GM23248 (cell line): ENCODE measurements at places on chromosomes 7 and 10. TPM values are rescaled to one million over a fixed set of nuclear protein-coding genes. Genes with fewer than 3 reads are reported as not detected.

DNA sequence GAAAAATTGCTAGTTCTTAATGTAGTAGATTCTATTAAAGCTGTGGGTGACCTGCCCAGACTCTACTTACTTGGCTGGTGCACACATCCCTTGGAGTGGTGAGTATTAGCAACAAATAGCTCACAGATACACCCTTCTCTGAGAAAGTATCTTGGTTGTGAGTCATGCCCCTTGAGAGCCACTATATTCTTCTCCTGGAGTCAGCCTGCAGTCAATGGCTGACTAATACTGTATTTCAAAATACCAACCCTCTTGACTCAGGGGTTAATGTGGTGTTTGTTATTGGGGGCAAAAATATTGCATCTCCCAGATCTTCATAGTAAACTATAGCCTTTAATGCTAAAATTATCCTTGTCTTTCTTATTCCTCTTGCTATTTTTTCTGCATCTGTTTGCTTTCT, 354.9 kb downstream of the BMPER start:
- H3K4me3 ChIP-seq = peak overlapping the region; percentile 39; the same call in 1 of the 2 replicates
- H3K36me3 ChIP-seq = no peaks in the 10 kb centered on the region
- peak overlapping the region; percentile 72 for H3K27ac ChIP-seq
- H3K27me3 ChIP-seq = no peaks in the 10 kb centered on the region
- peak; percentile 97 for DNase-seq
- H3K4me1 ChIP-seq = peaks cover 19% of the 10 kb centered on the region

- H3K36me3 ChIP-seq = no peaks in the 10 kb centered on the region
- peak; percentile 88 for DNase-seq
- 0 out of 2 replicates have a peak, but pooled peaks cover 2% of the 10 kb centered on the region for H3K4me1 ChIP-seq
- no peak overlapping the region for H3K27ac ChIP-seq
These were observed 22.7 kb upstream of the FXYD4 start for GRCh38 chr10:43348511-43349312.

DNA sequence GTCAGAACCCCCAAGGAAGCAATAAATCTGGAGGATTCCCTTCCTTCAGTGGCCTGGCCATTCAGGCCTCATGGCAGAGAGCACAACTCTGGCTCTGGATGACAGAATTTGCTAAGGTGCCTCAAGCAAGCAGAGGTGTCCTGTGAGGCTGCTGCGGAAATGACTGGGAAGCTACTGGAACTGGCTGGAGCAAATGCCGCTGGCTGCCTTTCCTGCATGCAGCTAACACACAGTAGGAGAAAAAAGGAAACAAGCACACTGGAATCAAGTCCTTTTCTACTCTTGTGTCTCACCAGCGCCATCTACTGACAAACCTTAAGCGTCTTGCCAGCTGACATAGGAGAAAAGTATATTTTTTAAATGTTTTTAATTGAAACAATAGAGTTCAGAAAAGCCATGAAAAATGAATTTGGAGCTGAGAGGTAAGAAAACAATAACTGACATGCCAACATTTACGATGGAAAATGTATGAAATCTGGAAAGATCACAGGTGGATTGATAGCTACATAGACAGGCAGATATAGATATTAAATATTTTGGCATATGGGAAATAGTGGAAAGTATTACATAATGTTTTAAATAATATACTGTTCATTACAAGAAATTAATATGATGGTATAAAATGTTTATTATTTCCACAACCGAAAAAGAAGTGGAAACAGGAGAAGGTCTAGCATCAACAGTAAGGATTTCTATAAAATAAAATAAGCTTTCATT, 951.6 kb downstream of the ANKRD7 start:
- no peak overlapping the region for H3K4me3 ChIP-seq
- H3K36me3 ChIP-seq = no peaks in the 10 kb centered on the region
- peak; percentile 73 for DNase-seq

DNA sequence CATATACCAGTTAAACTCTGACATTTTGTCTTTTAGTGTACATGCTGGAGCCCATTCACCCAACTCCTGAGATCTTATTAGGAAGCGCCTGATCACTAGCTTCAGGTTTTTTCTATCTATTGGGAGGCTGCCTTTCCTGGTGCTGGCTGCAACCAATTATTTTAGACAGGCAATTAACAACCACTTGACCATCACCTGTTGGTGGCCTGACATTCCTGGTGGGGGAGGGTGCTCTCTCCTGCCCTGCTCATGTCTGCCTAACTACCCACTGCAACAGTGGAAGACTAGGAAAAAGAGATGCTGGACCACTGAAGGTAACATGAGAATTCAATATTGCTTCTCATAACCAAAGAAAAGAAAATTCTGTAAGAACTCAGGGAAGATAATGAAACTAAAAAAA, 190.3 kb upstream of the GRM3 start:
- no peaks in the 10 kb centered on the region for H3K4me1 ChIP-seq
- no peak for DNase-seq
- no peak overlapping the region for H3K4me3 ChIP-seq
- H3K27me3 ChIP-seq = no peaks in the 10 kb centered on the region

DNA sequence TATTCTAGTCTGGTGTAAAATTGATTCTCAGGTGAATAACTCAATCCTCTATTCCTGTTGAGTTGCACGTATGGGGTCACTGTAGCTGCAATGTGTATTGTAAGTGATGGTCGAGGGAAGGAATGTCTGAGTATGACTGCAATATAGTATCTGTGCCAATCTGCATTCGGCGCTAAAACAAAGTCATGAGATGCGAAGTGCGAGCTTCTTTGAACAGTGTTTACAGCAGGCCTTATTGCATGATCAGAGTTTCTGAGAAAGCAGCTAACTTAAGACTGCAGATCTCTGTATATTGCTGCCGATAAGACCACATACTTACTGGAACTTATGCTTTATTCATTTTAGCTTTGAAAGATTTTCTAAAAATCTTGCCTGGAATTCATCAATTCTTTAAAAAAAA, 341.7 kb upstream of the BMPER start:
- no peak overlapping the region for H3K27ac ChIP-seq
- no peak overlapping the region for H3K4me3 ChIP-seq
- H3K27me3 ChIP-seq = no peaks in the 10 kb centered on the region
- H3K4me1 ChIP-seq = no peaks in the 10 kb centered on the region
- DNase-seq = no peak

GRCh38 chr7:38878694-38879457, 30.1 kb downstream of the VPS41 start:
- no peaks in the 10 kb centered on the region for H3K36me3 ChIP-seq
- H3K27ac ChIP-seq = no peak overlapping the region
- H3K4me3 ChIP-seq = no peak overlapping the region
- DNase-seq = no peak

DNA sequence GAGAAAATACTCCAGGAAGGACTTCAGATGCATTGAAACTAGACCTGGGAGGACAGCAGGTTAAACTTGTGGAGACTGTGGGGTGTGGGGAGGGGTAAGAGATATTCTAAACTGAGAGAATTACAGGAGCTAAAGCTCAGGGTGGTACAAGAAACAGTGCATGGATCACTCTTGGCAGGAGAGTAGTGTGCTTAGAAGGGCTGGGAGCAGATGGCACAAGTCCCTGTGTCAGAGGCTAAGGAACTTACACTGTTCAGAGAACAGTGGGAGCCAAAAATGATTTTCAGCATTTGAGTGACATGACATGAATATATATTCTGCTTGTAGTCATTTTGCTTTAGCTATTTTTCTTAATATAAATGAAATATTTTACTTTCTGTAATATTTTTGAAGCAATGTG, 36.0 kb upstream of the LAMB1 start:
- no peak for DNase-seq
- H3K4me1 ChIP-seq = no peaks in the 10 kb centered on the region
- H3K36me3 ChIP-seq = no peaks in the 10 kb centered on the region
- H3K27me3 ChIP-seq = no peaks in the 10 kb centered on the region

DNA sequence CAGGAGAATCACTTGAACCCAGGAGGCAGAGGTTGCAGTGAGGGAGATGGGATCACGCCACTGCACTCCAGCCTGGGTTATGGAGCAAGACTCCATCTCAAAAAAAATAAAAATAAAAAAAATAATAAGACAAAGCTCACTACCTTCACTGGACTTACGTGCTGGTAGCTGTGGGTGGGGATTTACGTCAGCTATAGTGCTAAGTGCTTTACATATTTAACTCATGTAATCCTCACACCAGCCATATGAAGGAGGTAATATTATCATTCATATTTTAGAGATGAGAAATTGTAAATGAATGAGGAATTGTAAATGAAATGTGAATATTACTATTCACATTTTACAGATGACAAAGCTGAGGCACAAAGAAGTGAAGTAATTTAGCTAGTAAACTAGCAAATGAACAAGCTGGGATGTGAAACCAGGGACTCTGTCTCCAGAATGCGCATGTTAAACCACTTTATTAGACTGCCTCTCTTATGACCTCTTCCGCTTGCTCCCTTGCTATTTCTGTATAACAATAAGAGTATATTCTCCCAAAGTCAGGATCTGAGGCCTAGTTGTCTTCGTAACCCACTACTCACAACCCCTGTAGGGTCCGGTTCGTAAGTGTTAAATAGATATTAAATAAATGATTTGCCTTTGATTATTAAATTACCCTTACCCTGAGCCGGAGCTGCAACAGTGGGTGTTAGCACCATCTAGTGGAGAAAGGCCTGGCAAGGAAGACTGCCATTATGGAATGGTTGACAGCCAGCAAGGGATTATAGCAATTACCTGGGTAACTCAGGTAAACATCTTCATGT, 70.2 kb downstream of the HTR7 start:
- H3K4me3 ChIP-seq = no peak overlapping the region
- H3K4me1 ChIP-seq = no peaks in the 10 kb centered on the region
- H3K27ac ChIP-seq = no peak overlapping the region
- peak; percentile 62 for DNase-seq
- no peaks in the 10 kb centered on the region; the same call in 1 of the 2 replicates for H3K27me3 ChIP-seq
- H3K36me3 ChIP-seq = no peaks in the 10 kb centered on the region

- peak; percentile 33 for DNase-seq
- no peaks in the 10 kb centered on the region for H3K36me3 ChIP-seq
- H3K27ac ChIP-seq = no peak overlapping the region
These were observed 9.9 kb upstream of the STEAP2 start for GRCh38 chr7:90201500-90202195.

- H3K27ac ChIP-seq = no peak overlapping the region
- no peak overlapping the region for H3K4me3 ChIP-seq
- DNase-seq = no peak
- no peaks in the 10 kb centered on the region for H3K36me3 ChIP-seq
- no peaks in the 10 kb centered on the region for H3K4me1 ChIP-seq
These were observed 83.1 kb downstream of the LHPP start for GRCh38 chr10:124544711-124545110.

GRCh38 chr7:1676550-1677078, 6.5 kb downstream of the ELFN1 start:
- H3K27ac ChIP-seq = no peak overlapping the region
- H3K36me3 ChIP-seq = no peaks in the 10 kb centered on the region
- no peak for DNase-seq
- no peak overlapping the region for H3K4me3 ChIP-seq
- H3K27me3 ChIP-seq = no peaks in the 10 kb centered on the region

GRCh38 chr10:116988311-116988710, 16.7 kb downstream of the SHTN1 start:
- H3K4me1 ChIP-seq = no peaks in the 10 kb centered on the region
- no peak overlapping the region for H3K4me3 ChIP-seq
- no peak overlapping the region for H3K27ac ChIP-seq
- no peaks in the 10 kb centered on the region for H3K36me3 ChIP-seq
- H3K27me3 ChIP-seq = no peaks in the 10 kb centered on the region

DNA sequence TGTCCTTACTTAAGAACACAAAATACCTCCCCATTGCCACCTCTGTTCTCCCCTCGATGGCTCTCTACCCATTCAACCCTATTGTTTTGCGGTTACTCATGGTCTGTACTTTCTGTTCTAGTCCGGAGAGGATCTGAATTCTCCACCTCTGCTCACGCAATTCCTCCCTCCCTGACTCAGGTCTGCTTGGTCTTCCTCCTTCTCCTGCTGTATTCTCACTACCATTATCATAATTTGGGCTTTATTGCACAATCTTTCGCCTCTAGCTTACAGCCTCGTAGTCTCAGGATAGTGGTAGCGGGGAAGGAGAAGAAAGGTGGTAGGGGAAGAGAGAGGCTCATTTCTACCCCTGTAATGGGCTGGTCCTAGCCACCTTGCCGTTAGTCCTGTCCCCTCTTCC, 35.4 kb upstream of the FAM180A start:
- no peak overlapping the region for H3K27ac ChIP-seq
- DNase-seq = no peak
- H3K36me3 ChIP-seq = no peaks in the 10 kb centered on the region
- no peaks in the 10 kb centered on the region for H3K27me3 ChIP-seq
- H3K4me3 ChIP-seq = no peak overlapping the region
- H3K4me1 ChIP-seq = no peaks in the 10 kb centered on the region

DNA sequence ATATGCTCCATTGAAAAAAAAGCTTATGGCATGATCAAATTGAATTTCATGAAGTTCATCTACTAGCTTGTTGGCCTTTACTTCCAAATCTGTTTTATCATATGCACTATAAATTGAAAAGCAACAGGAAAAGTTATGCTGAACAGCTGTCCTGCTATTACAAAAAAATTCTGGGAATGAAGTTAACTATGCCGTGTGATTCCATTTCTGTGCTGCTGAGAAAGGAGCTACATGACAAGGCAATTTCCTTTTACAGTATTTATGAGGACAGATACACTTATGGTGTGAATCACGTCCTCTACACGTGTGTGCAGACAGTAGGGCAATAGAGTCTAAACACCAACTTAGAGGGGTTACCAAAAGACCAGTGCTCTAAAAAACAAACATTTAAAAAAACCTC, 426.5 kb upstream of the AKR1E2 start:
- H3K27ac ChIP-seq = no peak overlapping the region
- no peaks in the 10 kb centered on the region for H3K36me3 ChIP-seq
- H3K4me3 ChIP-seq = no peak overlapping the region

GRCh38 chr7:7641129-7641663, 644 bp downstream of the UMAD1 start:
- peak overlapping the region; percentile 59 for H3K27ac ChIP-seq
- H3K4me3 ChIP-seq = peak overlapping the region; percentile 97
- H3K4me1 ChIP-seq = peaks cover 14% of the 10 kb centered on the region
- H3K27me3 ChIP-seq = no peaks in the 10 kb centered on the region
- H3K36me3 ChIP-seq = 0 out of 2 replicates have a peak, but pooled peaks cover 4% of the 10 kb centered on the region
- DNase-seq = peak; percentile 40

GRCh38 chr10:8331896-8332729, 277.6 kb downstream of the GATA3 start:
- no peaks in the 10 kb centered on the region for H3K27me3 ChIP-seq
- H3K4me1 ChIP-seq = no peaks in the 10 kb centered on the region
- no peaks in the 10 kb centered on the region for H3K36me3 ChIP-seq

DNA sequence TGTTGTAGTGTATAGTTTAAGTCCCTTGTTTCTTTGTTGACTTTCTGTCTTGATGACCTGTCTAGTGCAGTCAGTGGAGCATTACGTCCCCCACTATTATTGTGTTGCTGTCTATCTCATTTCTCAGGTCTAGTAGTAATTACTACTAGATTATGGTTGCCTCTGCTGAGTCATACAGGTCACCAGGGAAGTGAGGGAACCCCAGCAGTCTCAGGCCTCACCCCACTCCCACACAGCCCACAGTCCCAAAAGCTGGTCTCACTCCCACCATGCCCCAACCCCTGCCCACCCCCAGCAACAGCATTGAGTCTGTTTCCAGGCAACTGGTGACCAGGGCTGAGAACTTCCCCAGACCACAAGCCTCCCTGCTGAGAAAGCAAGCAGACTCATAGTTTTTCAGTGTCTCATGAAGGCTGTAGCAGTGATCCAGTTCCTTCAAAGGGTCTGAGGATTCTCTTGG, 88.0 kb downstream of the PLXDC2 start:
- H3K36me3 ChIP-seq = no peaks in the 10 kb centered on the region
- no peak overlapping the region for H3K27ac ChIP-seq
- no peaks in the 10 kb centered on the region for H3K4me1 ChIP-seq
- peak; percentile 10 for DNase-seq
- H3K4me3 ChIP-seq = no peak overlapping the region
- H3K27me3 ChIP-seq = no peaks in the 10 kb centered on the region

The MRLN gene
- total RNA-seq = not detected in 2 replicates

The OR9A2 gene
- not detected in 2 replicates for total RNA-seq

The GPR37 gene
- total RNA-seq = not detected in 2 replicates

The PIP gene
- total RNA-seq = not detected in 2 replicates

The BEND7 gene
- total RNA-seq = 5.8 and 6.4 TPM in 2 replicates

The SYT15 gene
- 0.89 and 1.2 TPM in 2 replicates for total RNA-seq

The SSC4D gene
- 0.43 TPM in 1 of 2 replicates, not detected in the other for total RNA-seq

The SPDYE2B gene
- not detected in 2 replicates for total RNA-seq
